ENCODE measurements at places on chromosomes 3 and 15.

- DNase-seq: no peak
Measured at GRCh38 chr3:131370935-131371687, 10.5 kb upstream of the NUDT16 start.

DNA sequence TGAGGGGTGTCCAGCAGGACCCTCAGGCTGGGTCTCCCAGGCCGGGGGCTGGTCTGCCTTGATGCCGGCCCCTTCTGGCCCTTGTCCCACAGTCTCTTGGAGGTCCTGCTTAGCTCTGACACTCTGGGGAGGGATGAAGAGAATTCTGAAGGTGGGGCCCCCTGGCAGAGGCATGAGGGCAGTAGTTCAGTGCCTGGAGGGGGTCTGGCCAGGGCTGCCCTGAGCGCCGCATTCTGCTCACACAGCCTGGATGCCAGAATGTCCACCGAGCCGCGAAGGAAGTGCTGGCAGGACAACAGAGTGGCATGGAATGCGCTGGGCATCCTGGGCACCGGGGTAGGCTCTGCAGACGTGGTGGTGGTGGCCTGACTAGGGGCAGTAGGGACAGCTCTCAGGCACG lies 55.5 kb downstream of the SMAD6 start:
- no peak for DNase-seq

DNA sequence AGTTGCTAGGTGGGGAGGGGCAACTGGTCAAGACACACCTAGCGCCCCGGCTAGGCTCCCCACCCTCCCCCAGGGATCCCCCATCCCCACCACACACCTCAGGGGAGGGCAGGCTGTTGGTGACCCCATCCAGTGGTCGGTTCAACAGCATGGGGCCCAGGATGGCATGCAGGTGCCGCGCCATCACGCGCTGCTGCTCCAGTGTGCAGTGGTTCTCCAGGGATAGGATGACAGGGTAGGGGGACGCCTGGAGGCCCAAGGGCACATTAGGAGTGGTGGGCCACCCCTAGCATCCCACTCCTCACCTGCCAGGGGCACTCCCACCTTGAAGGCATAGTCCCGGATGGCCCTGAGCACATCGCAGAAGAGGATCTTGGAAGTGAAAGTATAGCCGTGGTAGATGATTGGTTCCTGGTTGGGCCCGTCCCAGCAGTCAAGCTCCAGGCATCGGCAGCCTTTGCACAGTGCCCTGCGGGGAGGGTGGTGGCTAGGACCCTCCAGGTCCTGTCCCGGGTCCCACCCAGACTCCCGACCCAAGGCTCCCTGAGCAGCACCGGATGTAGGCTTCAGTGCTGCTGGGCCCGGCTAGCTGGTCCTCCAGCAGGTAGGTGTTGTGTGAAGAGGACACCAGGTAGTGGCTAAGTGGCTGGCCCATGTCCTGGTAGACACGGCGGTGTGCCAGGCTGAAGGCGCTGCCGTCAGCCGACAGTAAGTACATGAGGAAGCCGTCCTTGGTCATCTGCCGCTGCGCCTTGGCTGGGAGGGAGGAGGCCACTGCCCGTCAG lies 19.4 kb downstream of the VILL start:
- no peak for DNase-seq

DNA sequence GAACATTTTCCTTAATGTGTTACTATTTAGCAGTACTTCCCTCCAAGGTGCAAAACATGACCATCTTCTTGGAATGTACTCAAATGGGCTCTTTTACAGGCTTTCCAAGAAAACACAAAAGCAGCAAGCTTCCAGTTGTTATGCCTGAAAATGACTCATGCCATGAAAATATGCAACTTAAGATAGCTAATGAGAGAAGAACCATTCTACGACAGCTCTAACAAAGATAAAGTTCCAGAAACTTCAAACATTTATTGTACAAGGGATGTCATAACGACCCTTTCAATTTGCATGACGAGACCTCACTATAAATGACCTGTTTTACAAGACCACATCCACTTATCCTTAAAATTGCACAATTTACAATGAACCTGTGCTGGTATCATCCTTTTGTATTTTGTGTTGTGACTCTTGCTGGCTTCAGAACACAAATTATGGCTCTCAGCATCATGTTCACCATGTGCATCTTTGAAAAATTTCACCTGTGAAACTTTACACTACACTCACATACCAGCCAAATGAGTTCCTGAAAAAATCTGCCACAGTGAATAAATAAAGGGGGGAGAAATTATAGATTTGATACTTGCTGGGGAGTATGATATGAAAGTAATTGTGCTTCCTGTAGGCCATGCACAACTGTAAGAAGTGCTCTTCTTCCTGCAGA lies 433.7 kb downstream of the MAGI1 start:
- DNase-seq: no peak

All from CD4-positive, alpha-beta T cell treated with Interleukin-15 for 1 hour (primary cell).